Eye (tissue), 1 donor: ENCODE measurements at places on chromosomes 16 and 17.

- DNase-seq = no peak
These were observed 18.3 kb upstream of the TNFRSF13B start for GRCh38 chr17:16989953-16990860.

- DNase-seq = no peak
These were observed 42.2 kb downstream of the WDR45B start for GRCh38 chr17:82605939-82606600.

DNA sequence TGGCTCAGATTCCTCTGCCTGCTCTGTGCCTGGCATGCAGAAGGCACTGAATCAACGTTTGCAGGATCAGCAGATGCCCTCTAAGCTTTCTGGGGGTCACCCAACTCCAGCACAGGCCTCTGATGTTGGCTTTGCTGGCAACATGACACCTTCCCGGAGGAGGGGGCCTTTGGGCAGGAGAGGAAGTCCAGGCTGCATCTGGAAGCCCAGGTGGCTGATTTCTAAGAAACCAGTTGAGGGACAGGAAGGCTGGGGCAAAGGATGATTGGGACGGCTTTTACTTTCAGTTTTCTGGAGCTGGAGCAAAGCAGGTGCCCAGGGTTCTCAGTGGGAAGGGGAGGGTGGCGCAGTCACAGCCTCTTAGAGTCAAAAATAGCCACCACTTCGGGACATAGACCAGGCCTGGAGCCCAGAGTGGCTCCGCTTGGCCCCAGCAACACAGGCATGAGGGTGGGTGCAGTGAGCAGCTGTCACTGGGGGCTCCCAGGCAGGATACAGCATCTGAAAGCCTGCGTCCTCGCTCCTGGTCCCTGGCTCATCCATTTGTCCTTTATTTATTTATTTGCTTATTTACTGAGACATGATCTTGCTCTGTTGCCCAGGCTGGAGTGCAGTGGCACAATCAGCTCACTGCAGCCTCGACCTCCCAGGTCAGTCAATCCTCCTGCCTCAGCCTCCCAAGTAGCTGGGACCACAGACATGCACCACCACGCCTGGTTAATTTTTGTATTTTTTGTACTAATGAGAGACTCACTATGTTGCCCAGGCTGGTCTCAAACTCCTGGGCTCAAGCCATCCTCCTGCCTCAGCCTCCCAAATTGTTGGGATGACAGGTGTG, 15.1 kb downstream of the SOCS1 start:
- no peak for DNase-seq

DNA sequence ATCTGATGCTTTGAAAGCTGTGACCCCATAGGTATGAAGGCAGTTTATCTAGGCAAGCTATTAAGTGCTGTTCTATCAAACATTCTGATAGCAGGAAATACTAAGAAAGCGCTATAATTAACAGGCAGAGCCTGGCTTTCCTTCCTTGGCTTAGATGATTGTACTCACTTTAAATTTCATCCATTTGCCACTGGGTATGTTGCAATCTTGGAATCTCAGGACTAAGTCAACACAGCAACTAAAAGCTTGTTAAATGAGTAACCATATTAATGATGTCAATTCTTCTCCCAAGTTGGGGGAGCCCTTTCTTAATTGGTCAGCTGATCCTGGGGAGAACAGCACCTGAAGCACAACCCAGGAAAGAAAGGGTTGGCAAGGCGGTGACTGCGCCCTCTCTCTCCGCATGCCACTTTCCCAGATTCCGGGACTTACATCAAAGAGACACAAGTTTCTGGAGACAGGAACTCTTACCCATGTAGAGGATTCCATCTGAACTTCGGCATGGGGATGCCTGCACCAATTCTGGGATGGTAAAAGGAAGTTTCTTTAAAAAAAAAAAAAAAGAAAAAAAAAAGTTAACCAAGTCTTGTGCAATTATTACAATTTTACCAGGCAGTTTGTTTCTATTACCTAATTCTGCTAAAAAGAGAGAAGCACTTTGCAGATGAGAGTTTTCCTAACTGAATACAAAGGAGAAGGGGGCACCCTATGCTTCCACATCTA, 54.4 kb upstream of the ICAM2 start:
- DNase-seq = no peak

- DNase-seq = no peak
These were observed 3.5 kb upstream of the DLX4 start for GRCh38 chr17:49965524-49965909.

DNA sequence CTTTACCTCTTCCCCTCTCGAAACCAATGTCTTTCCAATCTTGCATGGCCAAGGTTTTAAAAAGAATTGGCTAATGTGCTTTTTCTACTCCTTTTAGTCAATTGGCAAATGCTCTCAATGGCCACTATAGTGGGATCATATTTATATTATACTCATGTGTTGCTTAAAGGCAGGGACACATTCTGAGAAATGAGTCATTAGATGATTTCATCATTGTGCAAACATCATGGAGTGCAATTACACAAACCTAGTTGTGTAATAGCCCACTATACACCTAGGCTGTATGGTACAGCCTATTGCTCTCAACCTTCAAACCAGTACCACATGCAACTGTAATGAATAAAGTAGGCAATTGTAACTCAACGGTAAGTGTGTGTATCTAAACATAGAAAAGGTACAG, 180.9 kb downstream of the HS3ST3A1 start:
- DNase-seq = no peak

DNA sequence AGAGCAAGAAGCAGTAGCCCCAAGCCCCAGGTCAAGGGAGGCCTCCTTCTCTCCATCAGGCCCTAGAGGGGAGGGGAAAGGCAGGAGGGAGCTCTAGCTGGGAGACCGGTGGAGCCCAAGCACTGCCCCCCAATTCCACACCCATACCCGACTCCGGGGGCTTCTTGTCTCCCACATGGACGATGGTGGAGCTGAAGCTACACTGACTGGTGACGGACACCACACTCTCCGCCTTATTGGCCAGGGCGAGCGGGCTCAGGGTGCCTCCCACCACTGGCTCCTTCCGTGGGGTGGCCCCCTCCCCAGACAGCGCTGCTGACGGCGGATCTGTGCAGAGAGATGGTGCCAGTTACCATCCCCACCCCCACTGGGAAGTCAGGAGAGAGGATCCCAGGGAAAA, 6.4 kb downstream of the PER1 start:
- DNase-seq = no peak

- DNase-seq = no peak
These were observed 18.7 kb upstream of the KRT24 start for GRCh38 chr17:40722241-40722640.

DNA sequence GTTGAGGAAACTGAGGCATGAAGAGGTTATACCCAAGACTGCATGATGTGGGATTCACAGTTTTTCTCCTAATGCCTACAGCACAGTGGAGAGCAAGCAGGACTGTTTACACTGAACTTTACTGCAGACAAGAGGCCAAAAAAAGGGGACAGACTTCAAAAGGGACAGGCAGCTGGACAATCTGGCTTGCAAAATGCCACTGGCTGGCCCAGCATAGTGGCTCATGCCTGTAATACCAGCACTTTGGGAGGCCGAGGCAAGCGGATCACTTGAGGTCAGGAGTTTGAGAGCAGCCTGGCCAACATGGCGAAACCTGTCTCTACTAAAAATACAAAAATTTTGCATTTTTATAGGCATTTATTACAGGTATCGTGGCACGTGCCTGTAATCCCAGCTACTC, 2.0 kb upstream of the MGAT5B start:
- DNase-seq = no peak

GRCh38 chr17:55563363-55563762, 52.1 kb upstream of the SMIM36 start:
- no peak for DNase-seq

GRCh38 chr17:31274252-31274651, 22.8 kb downstream of the OMG start:
- no peak for DNase-seq

- no peak for DNase-seq
These were observed 151.3 kb upstream of the IRX3 start for GRCh38 chr16:54437921-54438320.

DNA sequence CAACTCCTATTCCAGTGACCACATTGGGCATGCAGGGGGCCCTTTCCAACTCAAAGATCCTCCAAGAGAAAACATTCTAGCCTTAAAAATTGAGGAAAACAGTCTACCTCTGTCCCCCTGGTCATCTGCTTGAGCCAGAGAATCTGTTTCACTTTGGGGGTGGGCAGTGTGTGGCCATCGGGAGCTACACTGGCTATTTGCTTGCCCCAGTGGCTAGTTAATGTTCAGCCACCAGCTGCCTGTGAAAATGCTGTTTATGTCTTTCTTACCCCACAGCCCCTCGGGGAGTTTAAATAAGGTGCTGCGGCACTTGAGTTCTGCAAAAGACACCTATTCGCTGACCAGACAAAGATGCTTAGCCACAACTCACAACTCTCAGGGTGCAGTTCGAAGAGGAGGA, 43.4 kb downstream of the GNAO1 start:
- DNase-seq = no peak

- DNase-seq = no peak
These were observed 9.1 kb upstream of the SLC47A2 start for GRCh38 chr17:19725486-19725885.

- peak; percentile 52 for DNase-seq
These were observed 129.9 kb upstream of the CACNG5 start for GRCh38 chr17:66704858-66705520.

DNA sequence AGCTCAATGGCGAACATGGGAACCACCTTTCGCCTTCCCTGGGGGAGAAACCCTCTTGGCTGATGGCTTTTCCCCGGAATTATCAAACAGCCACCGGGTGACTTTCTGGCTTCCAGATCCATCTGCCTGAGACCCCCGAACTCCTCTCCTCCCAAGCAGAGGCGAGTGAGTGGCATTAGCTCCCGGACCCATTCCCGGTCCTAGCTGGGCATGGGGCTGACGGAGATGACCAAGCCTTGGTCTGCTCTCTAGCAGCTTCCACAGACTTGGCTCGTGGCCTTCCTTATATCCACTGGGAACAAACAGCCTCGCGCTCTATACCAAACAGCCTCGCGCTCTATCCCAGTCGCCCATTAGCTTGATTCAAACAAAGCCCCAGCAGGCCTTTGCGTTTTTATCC, 62.4 kb downstream of the CCDC182 start:
- no peak for DNase-seq

DNA sequence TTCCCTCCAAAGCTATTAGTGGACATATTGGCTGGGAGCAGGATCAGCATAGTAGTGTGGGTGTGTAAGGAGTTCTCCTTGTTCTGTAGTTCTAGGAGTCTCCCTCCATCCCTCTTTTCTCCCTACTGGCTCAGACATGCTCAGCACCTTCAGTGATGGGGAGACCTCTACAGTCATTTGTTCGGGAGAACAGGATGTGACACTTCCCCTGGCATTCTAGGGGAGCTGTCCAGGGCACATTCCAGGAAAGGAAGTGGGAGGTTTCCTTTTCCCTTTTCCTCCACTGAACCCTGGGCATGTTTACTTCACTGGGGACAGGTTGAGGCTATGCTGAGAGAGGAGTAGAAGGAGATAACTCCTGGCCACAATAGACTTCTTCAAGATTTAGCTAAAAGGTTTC, 86.5 kb downstream of the MYH13 start:
- DNase-seq = no peak

DNA sequence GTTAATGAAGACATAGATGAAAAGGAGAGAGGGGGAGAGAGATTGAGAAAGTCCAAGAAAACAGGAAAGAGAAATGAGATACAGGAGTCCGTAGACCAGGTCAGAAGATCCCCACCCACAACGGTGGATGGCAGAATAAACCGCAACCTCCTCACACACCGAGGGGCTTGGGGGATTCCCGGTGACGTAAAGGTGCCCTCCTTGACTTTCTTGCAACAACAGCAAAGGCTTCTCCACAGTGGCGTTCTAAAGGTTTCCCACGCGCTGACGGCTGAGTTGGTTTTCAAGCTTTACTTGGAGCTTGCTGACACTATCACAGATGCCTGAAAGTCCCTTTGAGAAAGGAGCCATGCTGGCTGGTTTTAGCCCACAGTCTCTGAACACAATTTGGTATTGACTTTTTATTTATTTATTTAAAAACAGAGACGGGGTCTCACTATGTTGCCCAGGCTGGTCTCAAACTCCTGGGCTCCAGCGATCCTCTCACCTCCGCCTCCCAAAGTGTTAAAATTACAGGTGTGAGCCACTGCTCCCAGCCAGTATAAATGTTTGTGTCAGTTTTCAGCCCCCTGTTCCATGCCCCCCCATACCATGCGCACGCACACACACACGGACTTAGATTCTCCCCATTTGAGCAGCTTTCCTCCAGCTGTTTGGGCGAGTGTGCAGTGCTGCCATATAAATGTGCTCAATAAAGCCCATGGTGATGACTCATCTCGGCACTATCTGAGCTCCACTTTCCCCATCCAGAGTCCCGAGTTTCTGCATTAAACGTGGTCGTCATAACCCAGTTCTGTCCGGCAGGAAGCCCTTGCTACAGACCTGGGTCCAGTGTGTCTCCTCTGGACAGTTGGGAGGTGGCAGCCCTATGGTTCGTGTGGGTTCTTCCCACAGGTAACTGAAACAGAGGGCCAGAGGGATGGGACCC, 33.0 kb upstream of the SEC14L1 start:
- DNase-seq = no peak

DNA sequence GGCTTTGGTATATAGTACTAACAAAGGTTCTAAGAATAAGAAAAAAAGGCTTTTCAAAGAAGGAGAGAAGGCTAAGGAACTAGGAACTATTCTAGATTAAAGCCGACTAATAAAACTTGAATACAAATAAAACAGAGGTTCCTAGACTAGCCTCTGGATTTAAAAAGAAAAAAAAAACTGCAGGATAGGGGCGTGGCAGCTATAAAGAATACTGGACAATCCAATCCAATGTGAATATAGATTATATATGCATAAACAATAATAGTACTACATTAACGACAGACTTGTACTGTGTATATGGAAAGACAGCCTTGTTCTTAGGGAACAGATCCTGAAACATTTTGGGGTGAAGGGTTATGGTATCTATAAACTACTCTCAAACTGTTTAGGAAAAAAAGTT, 23.9 kb upstream of the ANKFY1 start:
- DNase-seq = no peak

- DNase-seq = no peak
These were observed 206.5 kb upstream of the IRX3 start for GRCh38 chr16:54493061-54493460.

DNA sequence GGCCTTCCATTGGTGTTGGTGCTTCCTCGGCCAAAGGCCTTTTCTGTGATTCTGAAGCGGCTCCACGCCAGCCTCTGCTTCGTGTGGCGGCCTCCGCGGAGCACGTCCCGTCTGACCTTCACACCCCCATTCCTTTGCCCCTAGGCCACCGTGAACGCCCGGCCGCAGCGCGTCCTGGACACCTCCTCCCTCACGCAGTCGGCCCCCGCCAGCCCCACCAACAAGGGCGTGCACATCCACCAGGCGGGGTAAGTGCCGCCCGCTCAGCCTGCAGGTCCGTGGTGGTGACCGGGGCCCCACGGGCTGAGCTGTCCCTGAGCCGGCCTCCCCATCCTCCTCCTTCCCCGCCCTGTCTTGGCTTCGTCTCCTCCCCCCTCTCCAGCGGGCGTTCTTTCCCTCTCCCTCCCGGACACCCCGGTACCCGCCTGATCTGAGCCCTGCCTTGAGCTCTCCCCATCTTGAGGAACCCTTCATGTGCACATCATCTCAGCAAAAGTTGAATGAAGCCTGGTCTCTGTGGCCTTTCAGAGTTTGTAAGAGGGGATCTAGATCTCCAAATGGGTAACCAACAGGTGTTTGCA, 69.0 kb upstream of the CHMP6 start:
- no peak for DNase-seq
